ENCODE measurements at places on chromosomes 16 and 17.
A peak's percentile ranks its signal among the peaks of the same experiment; 100 is the strongest.

DNA sequence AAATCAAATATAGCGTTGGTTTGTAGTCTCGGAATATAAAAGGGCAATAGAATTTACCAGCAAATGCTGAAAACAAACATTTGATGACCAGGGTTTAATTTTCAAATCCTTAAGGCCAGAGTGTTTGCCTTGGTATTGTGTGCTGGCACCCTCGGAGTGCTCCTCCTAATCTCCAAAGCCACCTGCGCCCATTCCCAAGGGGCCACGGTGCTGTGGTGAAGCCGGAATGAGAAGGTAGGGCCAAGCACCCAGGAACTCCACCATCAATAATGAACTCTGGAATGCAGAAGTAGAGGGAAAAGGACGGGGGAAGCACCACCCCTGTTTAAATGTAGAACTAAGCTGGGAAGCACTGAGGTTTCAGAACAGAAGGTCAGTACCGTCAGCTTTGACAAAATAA is 51.9 kb downstream of the COG7 start:
- no peak for DNase-seq

- no peak for DNase-seq
Observed at GRCh38 chr17:65685110-65685509, 123.7 kb upstream of the AXIN2 start.

GRCh38 chr16:85055493-85056210 is 28.1 kb downstream of the KIAA0513 start:
- DNase-seq = peak; percentile 60

- peak; percentile 41 for DNase-seq
Observed at GRCh38 chr16:67942200-67942509, 1.8 kb downstream of the LCAT start.

GRCh38 chr16:48446534-48446920 is 61.3 kb upstream of the SIAH1 start:
- DNase-seq = no peak

GRCh38 chr16:87954361-87954760 is 3.1 kb downstream of the BANP start:
- DNase-seq = no peak

- no peak for DNase-seq
Observed at GRCh38 chr17:50468304-50469207, at the start of gene CHAD. CHAD (minus strand) TSS chr17:50468880; CDS start chr17:50468813, 67 bp downstream.
